ENCODE measurements at places on chromosomes 13 and 19. TPM values are rescaled to one million over a fixed set of nuclear protein-coding genes. Genes with fewer than 3 reads are reported as not detected.

NOVA2 gene
- total RNA-seq: 1.2 TPM

ZNF534 gene
- 0.74 TPM for total RNA-seq

ADGRE3 gene
- total RNA-seq: 0.16 TPM

NLRP7 gene
- total RNA-seq: not detected

GPR12 gene
- total RNA-seq: not detected

C19orf33 gene
- total RNA-seq: 36.8 TPM

FREM2 gene
- total RNA-seq: 21.5 TPM

KLK8 gene
- not detected for total RNA-seq

PBX4 gene
- total RNA-seq: 3.9 TPM

SYNGR4 gene
- not detected for total RNA-seq

ZNF497 gene
- 2.1 TPM for total RNA-seq

SLITRK5 gene
- total RNA-seq: 6.3 TPM

CCDC70 gene
- total RNA-seq: not detected

ZNF225 gene
- 13.5 TPM for total RNA-seq

ZNF506 gene
- total RNA-seq: 71.4 TPM

ZNF28 gene
- 33.5 TPM for total RNA-seq

IGSF23 gene
- not detected for total RNA-seq

POP4 gene
- 66.9 TPM for total RNA-seq

NFIX gene
- 83.5 TPM for total RNA-seq

LILRA6 gene
- 0.95 TPM for total RNA-seq

TGFBR3L gene
- total RNA-seq: not detected

ZNF486 gene
- total RNA-seq: 23.4 TPM

RPL13A gene
- total RNA-seq: 2,198 TPM

AZU1 gene
- total RNA-seq: not detected

TDRD3 gene
- total RNA-seq: 78.6 TPM

LIM2 gene
- total RNA-seq: not detected

ZNF112 gene
- 18.7 TPM for total RNA-seq

ACER1 gene
- not detected for total RNA-seq

IL17D gene
- 6.8 TPM for total RNA-seq

PGLYRP1 gene
- not detected for total RNA-seq

S1PR2 gene
- 26.4 TPM for total RNA-seq

HCST gene
- 6.7 TPM for total RNA-seq

GJA3 gene
- 0.21 TPM for total RNA-seq

PROZ gene
- not detected for total RNA-seq

ANKRD24 gene
- total RNA-seq: 1.2 TPM

BRME1 gene
- 2.0 TPM for total RNA-seq

SIGLECL1 gene
- total RNA-seq: not detected

KCNN4 gene
- 4.3 TPM for total RNA-seq

NLRP11 gene
- not detected for total RNA-seq

RAB4B gene
- 2.7 TPM for total RNA-seq

EXOC3L2 gene
- 3.4 TPM for total RNA-seq

CEACAM20 gene
- total RNA-seq: not detected

CCDC194 gene
- total RNA-seq: not detected

FFAR2 gene
- 0.69 TPM for total RNA-seq

KASH5 gene
- total RNA-seq: not detected

BCAM gene
- total RNA-seq: 35.3 TPM

USHBP1 gene
- total RNA-seq: 6.0 TPM

DACT3 gene
- total RNA-seq: 20.0 TPM

Measured in urinary bladder (tissue), 4 donors.